ENCODE measurements at places on chromosomes 2 and 18. TPM values are rescaled to one million over a fixed set of nuclear protein-coding genes. Genes with fewer than 3 reads are reported as not detected.

LCT gene
- total RNA-seq: not detected

DNA sequence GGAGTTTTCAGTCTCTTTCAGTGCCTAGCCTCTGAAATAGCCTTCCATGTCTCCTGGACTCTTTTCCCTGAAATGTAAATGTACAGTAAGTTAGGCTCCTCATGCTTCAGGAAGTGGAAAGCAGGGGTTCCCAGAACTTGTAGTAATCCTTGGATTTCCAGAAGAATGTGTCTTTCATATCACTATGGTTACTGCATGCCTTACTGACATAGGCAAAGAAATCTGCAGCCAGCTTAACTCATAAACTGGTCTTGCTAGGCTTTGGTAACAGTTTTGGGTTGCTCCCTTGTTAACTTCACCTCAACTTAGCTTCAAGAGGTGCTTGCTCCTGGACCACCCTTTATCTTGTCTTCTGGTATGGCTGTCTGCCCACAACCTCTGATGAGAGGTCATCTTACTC, 686.8 kb upstream of the DDX18 start:
- no peak for DNase-seq

VAMP5 gene
- total RNA-seq: 7.2 TPM

- DNase-seq: peak; percentile 20
Measured at GRCh38 chr2:84077496-84077895, 381.6 kb downstream of the SUCLG1 start.

- no peak for DNase-seq
Measured at GRCh38 chr2:51734115-51734514, 702.2 kb upstream of the NRXN1 start.

- peak; percentile 5 for DNase-seq
Measured at GRCh38 chr2:189302274-189302948, 122.8 kb upstream of the COL5A2 start.

LIMS4 gene
- total RNA-seq: 1.1 TPM

GRCh38 chr18:45328811-45329210, 286.5 kb upstream of the SLC14A2 start:
- no peak for DNase-seq

DNA sequence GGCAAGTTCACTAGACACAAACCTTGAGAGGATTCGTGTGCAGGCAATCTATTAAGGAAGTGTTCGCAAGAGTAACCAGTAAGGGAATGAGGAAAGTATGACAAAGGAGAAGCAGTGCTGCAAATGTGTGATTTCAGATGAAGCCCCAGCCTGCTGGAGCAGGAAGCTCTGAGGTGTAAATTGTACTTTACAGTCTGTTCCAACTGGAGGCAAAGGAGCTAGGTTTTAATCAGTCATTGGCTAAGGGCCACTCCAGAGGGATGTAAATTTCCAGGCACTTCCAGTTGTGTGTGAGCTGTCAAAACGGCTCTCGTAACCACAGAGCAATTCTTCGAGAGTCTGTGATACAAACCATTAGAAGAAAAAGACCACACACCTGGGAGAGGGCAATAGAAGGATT, 359.5 kb upstream of the FAM98A start:
- no peak for DNase-seq

GRCh38 chr18:66555585-66555984, 48.3 kb downstream of the CDH19 start:
- DNase-seq: no peak

AQP12A gene
- not detected for total RNA-seq
